Liver (tissue), 10 donors: ENCODE measurements at places on chromosomes 11 and 22. TPM values are rescaled to one million over a fixed set of nuclear protein-coding genes. Genes with fewer than 3 reads are reported as not detected.

GRCh38 chr22:29269230-29269604, 1.1 kb downstream of the EWSR1 start:
- no peak for DNase-seq

The BTBD10 gene
- total RNA-seq, result 12.7 TPM

GRCh38 chr22:40733919-40734318, 54.6 kb downstream of the MCHR1 start:
- no peak for DNase-seq

GRCh38 chr11:70064726-70065317, 13.3 kb upstream of the ANO1 start:
- peak; percentile 14 for DNase-seq

DNA sequence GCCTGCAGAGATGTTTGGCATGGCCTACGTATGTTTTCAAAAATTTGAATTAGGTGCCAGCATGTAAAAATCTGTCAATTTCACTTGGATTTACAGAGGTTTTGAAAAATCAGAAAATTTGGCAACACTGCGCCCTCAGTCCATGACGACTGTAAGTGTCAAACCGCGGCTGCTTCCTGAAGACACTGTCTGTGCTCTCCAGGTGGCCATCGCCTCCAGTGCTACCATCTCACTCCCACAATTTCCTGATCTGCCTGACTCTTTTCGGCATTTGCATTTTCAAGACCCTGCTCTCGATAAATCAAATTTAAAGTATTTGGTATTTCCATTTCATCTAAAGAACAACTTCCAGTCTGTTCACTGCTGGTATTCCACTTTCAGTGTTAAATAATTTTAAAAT, 34.6 kb downstream of the VSIG10L2 start:
- DNase-seq, result no peak
